Stimulated activated CD4-positive, alpha-beta T cell treated with anti-CD3 and anti-CD28 coated beads, Interleukin-1b, Interleukin-23, amount 100 ng/mL, for 24 hours (primary cell): ENCODE measurements at places on chromosomes 5 and 9.

- DNase-seq = no peak
Measured at GRCh38 chr5:81202655-81203054, 30.5 kb upstream of the CKMT2 start.

GRCh38 chr5:32639943-32640342 lies 54.6 kb downstream of the SUB1 start:
- DNase-seq = no peak

GRCh38 chr5:108935611-108936010 lies 187.9 kb downstream of the FER start:
- DNase-seq = no peak

- DNase-seq = no peak
Measured at GRCh38 chr5:56534102-56534829, 281.1 kb upstream of the MAP3K1 start.

- DNase-seq = no peak
Measured at GRCh38 chr5:44489759-44490158, 100.5 kb upstream of the FGF10 start.
